Central memory CD8-positive, alpha-beta T cell (primary cell): ENCODE measurements at places on chromosomes 7 and 10.

DNA sequence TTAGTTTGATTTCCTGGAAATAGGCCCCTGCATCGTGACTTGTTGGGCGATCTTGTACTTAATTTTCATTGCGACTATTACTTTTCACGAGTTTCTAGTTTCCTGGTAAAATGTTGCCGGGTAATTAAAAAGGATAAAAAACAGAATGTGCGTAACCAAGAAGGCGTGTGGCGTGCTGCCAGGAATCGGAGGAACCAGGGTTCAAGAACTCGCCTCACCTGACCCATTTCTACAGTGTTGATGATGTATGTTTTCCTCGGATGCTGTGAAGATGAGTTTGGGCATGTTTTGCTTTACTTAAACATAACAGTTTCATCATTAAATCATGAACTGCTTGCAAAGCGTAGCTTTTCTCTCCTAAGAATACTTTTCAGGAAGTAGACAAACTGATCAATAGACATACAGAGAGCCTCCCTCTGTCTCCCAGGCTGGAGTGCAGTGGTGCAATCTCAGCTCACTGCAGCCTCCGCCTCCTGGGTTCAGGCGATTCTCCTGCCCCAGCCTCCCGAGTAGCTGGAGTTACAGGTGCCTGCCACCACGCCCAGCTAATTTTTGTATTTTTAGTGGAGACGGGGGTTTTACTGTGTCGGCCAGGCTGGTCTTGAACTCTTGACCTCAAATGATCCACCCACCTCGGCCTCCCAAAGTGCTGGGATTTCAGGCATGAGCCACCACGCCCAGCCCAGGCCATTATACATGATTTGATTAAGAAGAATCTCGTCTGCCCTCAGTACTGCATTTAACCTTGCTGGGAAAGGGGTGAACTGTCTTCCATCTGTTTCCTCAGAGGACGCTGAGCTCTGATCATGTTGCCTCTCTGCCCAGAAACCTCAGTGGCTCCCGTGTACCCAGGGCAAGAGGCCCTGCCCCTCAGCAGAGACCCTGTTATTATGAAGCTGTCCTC is 9.1 kb downstream of the FOXK1 start:
- no peaks in the 10 kb centered on the region for H3K27me3 ChIP-seq
- H3K27ac ChIP-seq: no peak overlapping the region
- peaks cover 71% of the 10 kb centered on the region for H3K4me1 ChIP-seq
- peaks cover 14% of the 10 kb centered on the region for H3K36me3 ChIP-seq
- DNase-seq: no peak
- H3K4me3 ChIP-seq: peak overlapping the region; percentile 14

DNA sequence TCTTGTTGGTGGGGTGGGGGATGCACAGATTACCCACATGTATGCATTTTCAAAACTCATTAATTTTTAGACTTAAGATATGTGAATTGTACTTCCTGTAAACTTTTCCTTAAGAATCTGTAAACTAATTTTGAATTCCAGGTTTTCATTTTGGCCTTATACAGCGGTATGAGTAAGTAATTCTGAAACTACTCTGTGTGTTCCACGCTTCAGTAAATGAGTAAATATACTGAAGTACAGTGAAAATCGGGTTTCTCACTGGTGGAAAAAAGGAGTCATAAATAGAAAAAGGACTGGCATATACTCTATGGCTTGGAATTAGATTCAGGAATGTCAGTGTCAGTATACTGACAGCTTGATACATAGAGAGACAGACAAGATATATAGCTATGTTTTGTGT is 72.8 kb downstream of the CTTNBP2 start:
- no peaks in the 10 kb centered on the region for H3K36me3 ChIP-seq
- H3K27ac ChIP-seq: no peak overlapping the region
- no peak for DNase-seq
- H3K27me3 ChIP-seq: no peaks in the 10 kb centered on the region

DNA sequence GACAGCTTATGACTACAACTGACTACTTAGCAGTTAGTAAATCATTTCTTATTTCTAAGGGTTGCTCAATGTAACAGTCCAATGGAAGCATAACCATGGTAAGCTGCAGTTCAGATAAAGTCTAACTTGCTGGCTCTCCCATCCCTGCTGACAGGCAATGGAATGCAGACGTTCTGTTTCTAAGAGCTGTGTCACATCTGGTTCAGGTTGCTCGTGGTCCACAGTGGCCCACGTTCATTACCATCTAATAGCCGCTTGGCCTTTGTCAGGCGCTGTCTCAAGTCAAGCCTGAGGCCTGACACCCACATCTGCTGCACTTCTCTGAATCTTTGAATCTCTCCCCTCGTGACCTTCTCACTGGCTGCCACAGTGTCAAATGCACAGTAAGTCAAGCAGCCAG is 240.8 kb downstream of the FGFR2 start:
- H3K36me3 ChIP-seq: no peaks in the 10 kb centered on the region
- H3K27me3 ChIP-seq: no peaks in the 10 kb centered on the region
- no peaks in the 10 kb centered on the region for H3K4me1 ChIP-seq
- DNase-seq: no peak
- no peak overlapping the region for H3K27ac ChIP-seq

DNA sequence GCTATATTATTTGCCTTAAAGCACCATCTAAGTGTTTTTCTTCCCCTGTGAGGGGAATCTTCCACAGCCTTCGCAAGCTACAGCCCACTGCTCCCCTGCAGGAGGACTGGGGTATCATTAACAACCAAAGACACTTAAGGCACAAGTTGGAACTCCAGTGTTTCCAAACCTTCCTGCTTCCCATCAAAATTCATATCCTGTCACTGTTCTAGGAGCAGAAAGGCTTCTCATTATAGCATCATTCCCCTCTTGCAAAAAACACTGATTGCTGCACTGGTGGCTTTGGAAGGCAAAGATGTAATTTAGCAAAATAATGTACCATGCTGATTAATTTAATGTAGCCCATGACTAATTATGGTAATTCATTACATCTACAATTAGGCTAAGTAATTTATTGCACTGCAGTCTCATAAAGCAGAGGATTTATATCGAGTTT is 207.2 kb downstream of the SKAP2 start:
- no peak overlapping the region for H3K4me3 ChIP-seq
- H3K36me3 ChIP-seq: no peaks in the 10 kb centered on the region
- H3K27me3 ChIP-seq: peaks cover 2% of the 10 kb centered on the region
- no peak overlapping the region for H3K27ac ChIP-seq

DNA sequence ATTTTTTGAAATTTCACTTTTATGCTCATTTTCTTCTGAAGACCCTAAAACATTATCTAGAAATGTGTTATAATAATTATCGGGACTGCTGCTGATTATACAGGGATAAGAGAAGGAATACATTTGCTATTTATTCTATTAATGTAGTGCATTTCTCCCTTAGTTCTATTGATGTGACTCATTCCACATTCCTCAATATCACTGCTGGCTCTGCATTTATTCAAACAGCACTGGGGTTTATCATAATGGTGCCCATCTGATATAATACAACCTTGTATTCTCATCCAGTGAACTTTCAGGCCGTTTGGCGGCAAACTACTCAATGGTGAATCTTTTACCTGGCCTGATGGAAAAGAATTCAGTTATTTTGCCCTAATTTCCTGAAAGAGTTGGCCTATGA is 7.8 kb downstream of the KCND2 start:
- no peak for DNase-seq
- H3K4me3 ChIP-seq: no peak overlapping the region
- no peak overlapping the region for H3K27ac ChIP-seq
- no peaks in the 10 kb centered on the region for H3K4me1 ChIP-seq

GRCh38 chr10:118409295-118409694 is 67.2 kb upstream of the FAM204A start:
- no peak overlapping the region for H3K27ac ChIP-seq
- no peaks in the 10 kb centered on the region for H3K36me3 ChIP-seq
- no peaks in the 10 kb centered on the region for H3K4me1 ChIP-seq
- peaks cover 76% of the 10 kb centered on the region for H3K27me3 ChIP-seq

DNA sequence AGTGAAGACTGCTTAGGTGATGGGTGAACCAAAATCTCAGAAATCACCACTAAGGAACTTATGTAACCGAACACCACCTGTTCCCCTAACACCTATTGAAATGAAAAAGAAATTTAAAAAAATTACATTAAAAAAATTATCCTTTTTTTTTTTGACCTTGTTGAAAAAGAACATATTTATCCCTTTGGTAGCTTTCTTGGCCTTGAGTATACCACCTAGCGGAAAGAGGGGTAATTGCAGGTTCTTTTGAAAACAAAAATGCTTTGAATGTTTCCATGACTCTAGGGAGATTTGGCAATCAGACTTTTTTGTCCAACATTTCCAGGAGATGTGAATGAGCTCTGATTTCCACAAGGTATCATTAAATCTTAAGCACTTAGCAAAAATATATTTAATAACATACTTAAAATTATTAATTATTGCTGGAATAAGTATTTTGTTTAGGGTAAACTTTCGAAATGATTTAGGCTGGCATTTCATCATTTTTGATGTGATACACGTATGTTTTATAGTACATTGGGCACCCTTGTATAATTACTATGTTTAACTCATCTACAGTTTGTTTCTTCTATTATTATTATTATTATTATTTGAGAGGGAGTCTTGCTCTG is 47.0 kb upstream of the ELMO1 start:
- no peak for DNase-seq
- H3K4me3 ChIP-seq: no peak overlapping the region
- peaks cover 3% of the 10 kb centered on the region for H3K36me3 ChIP-seq
- no peaks in the 10 kb centered on the region for H3K27me3 ChIP-seq

DNA sequence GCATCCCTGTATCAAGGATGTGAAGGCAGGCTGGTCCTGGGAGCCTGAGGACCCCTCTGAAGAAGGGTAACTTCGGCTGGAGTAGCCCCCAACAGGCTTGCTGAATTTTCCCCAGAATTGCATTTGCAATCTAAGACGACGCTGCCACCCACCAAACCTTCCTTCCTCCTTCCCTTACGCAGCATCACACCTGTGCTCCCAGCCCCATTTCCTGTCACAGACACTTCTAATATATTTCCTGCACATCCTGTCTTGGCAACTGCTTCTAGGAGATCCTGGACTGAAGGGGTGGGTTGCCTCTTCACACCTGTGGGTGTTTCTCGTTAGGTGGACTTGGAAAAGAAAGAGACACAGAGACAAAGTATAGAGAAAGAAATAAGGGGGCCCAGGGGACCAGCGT is 9.4 kb upstream of the PGAM1 start:
- H3K36me3 ChIP-seq: peaks cover 11% of the 10 kb centered on the region
- no peak for DNase-seq
- H3K4me1 ChIP-seq: peaks cover 44% of the 10 kb centered on the region
- peak overlapping the region; percentile 3 for H3K4me3 ChIP-seq
- H3K27me3 ChIP-seq: no peaks in the 10 kb centered on the region

DNA sequence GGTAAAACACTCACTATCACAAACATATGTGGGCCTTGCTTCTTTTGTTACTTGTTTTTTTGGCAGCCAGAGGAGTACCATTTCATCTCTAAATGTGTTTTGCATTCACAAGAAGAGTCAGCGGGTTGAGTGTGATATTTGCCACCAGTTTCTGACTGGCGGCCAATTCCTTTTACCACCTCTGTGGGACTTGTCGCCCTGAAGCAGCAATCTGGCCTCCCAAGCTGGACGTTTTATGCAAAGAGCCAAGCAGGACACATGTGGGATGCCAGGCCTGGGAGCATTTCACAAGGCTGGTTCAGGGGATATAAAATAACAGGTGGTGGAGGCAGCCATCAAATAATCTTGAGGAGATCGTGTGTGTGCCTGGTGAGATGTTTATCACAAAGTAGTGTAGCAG is 61.8 kb upstream of the TRIL start:
- no peak for DNase-seq
- H3K4me1 ChIP-seq: no peaks in the 10 kb centered on the region
- peaks cover 10% of the 10 kb centered on the region for H3K27me3 ChIP-seq

- H3K27ac ChIP-seq: no peak overlapping the region
- H3K27me3 ChIP-seq: peaks cover 40% of the 10 kb centered on the region
- no peaks in the 10 kb centered on the region for H3K4me1 ChIP-seq
- no peaks in the 10 kb centered on the region for H3K36me3 ChIP-seq
These were observed 122.5 kb upstream of the ANKRD1 start for GRCh38 chr10:91043173-91043910.

DNA sequence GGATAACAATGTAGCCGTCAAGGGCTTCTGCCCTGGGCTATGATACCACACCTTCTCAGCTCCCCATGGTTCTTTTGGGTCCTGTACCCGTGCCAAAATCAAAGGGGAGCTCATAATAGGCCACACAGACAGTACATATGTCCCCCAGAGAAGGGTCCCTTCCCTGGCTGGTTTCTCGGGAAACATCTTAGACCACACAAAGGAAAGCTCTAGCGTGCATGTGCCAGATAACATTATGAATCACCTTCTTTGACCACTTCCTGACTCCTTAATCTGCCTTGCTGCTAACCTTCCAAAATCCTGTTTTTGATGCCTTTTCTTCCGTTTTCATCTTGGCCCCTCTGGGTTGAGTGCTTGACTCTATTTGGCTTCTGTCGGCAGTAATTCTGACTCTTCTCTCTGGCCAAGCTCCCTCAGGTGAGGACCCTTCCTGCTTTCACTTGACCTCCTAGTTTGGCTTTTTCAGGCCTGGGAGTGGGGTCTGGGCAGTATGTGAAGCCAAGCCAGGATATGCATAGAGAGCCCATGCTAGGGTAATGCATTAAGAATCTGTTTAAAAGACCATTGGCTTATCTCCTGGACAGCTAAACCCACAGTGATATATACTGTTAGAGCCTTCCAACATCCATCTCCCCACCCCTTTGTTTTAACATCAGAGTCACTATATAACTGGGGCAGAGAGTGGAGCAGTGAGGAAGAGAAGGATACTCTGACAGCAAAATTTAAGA is 84.8 kb downstream of the ANLN start:
- peaks cover under 1% of the 10 kb centered on the region for H3K36me3 ChIP-seq
- no peak overlapping the region for H3K4me3 ChIP-seq
- no peak overlapping the region for H3K27ac ChIP-seq
- peaks cover 6% of the 10 kb centered on the region for H3K4me1 ChIP-seq
- peaks cover 10% of the 10 kb centered on the region for H3K27me3 ChIP-seq

DNA sequence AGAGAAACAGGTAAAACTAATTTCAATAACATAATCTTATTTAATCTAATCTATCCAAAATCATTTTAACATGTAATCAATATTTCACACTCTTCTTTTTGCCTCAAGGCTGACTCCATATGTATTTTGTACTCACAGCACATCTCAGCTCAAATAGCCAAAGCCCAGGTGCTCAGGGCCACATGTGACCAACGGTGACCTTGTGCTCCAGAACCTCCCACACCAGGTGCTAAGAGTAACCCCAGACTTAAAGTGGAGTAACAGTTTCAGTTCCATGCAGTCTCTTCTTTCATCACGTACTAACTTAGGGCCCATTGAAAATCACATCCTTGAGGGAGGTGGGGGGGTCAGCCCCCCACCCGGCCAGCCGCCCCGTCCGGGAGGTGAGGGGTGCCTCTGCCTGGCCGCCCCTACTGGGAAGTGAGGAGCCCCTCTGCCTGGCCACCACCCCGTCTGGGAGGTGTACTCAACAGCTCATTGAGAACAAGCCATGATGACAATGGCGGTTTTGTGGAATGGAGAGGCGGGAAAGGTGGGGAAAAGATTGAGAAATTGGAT is 47.3 kb downstream of the NCAPG2 start:
- no peak overlapping the region for H3K27ac ChIP-seq
- DNase-seq: no peak
- H3K27me3 ChIP-seq: no peaks in the 10 kb centered on the region
- no peak overlapping the region for H3K4me3 ChIP-seq
